ENCODE measurements at places on chromosomes 13 and 19.

- DNase-seq, result no peak
These were observed 297.2 kb downstream of the DCT start for GRCh38 chr13:94182185-94182761.

- no peak for DNase-seq
These were observed 1568.4 kb downstream of the SLITRK5 start for GRCh38 chr13:89239361-89240127.

DNA sequence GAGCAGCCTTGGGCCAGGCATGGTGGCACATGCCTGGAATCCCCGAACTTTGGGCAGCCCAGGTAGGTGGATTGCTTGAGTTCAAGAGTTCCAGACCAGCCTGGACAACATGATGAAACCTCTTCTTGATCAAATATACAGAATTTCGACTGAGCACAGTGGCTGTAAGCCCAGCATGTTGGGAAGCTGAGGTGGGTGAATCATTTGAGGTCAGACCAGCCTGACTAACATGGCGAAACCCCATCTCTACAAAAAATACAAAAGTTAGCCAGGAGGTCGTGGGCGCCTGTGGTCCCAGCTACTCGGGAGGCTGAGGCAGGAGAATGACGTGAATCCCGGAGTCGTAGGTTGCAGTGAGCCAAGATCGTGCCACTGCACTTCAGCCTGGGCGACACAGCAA is 8.0 kb upstream of the NLRP7 start:
- DNase-seq, result no peak

DNA sequence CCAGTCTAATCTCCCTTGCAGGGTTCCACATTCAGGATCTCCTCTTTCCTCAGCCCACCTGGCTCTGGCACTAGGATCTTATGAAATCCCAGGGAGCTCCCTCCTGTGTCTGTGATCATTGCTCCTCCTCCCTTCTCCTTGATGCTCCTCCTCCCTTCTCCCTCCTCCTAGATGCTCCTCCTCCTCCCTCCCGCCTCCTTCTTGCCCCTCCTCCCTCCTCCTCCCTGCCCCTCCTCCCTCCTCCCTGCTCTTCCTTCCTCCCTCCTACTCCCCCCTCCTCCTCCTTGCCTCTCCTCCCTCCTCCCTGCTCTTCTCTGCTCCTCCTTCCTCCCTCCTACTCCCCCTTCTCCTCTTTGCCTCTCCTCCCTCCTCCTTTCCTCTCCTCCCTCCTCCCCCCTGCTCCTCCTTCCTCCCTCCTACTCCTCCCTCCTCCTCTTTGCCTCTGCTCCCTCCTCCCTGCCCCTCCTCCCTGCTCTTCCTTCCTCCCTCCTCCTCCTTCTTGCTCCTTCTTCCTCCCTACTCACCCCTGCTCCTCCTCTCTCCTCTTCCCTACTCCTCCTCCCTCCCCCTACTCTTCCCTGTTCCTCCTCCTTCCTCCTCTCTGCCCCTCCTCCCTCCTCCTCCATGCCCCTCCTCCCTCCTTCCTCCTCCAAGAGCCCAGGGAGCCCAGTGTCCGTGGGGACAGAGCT is 14.9 kb upstream of the ZBTB7A start:
- DNase-seq, result no peak

DNA sequence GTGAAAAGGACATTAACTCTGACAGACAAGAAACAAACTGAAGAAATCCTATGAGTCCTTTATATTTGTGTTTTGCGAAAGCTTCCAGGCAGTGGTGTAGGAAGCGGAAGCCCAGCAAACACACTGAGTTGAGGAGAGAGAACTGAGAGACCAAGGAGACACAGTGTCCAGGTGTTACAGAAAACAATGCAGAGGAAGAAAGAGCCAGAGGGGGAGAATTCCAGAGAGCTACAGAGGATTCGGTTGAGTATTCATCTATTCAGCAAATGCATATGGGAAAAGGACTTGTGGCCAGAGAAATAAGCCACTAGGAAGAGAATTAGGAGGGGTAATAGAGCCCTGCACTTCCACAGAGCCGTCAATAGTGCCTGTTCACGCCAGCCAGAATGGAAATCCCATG is 183.5 kb downstream of the LIG4 start:
- DNase-seq, result no peak

DNA sequence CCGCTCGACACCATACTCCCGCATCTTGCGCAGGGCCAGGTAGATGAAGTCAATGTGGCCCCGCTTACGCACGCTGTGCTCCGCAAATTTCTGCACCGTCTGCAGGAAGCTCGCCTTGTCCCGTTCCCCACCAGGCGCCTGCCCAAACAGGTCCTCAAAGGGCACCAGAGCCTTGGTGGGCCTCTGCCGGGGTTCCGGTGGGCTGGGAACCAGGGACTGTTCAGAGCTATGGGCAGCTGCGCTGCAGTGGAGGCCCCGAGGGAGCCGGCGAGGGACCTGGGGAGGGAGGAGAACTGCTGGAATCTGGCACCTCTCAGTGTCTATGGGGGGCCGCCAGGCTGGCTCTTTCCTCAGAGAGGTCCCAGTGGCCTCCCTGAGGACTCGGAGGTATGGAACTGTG is 8.3 kb upstream of the ZNF653 start:
- no peak for DNase-seq

GRCh38 chr13:59877933-59878332 is 285.8 kb downstream of the DIAPH3 start:
- no peak for DNase-seq

Data from CD4-positive, alpha-beta T cell (primary cell).